Heart right ventricle (tissue), 16 donors: ENCODE measurements at places on chromosomes 6 and 20. TPM values are rescaled to one million over a fixed set of nuclear protein-coding genes. Genes with fewer than 3 reads are reported as not detected.

The CTCFL gene
- not detected for total RNA-seq

DNA sequence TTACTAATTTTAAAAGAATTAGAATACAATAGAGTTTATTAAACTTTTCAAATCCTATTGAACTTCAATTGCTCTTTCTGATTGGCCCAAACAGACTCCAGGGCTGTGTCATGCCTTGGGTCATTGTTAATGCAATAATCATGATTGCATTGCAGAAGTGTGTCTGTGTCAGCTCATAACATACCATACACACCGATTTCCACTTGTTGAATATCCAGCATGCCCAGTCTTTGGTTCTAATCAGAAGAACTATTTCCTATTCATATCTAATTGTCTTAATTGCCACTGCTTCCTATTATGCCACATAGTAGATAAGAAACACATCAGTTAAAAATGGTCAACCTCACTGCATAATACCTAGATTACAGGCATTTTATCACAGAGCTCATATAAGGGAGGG lies 106.1 kb upstream of the JAG1 start:
- DNase-seq = no peak

- DNase-seq = no peak
These were observed 92.6 kb upstream of the PREP start for GRCh38 chr6:105495515-105495914.

DNA sequence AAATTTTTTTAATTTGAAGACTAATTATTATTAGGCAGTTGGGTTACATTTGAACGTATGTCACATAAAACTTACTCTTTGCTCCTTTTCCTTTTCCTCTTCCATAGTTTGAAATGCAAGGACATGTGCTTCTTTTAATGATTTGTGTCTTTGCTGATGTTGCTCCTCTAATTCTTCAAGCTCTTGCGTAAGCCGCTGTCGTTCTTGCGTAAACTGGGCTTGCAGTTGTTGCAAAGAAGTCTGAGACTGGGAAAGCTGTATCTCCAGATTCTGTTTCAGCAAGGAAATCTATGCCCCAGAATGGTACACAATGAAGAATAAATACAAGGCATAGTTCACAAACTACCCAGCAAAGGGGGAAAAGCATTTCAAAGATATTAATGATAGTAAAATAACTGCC lies 45.1 kb upstream of the MCM9 start:
- no peak for DNase-seq

- no peak for DNase-seq
These were observed 89.6 kb downstream of the TMEM242 start for GRCh38 chr6:157233686-157234085.

DNA sequence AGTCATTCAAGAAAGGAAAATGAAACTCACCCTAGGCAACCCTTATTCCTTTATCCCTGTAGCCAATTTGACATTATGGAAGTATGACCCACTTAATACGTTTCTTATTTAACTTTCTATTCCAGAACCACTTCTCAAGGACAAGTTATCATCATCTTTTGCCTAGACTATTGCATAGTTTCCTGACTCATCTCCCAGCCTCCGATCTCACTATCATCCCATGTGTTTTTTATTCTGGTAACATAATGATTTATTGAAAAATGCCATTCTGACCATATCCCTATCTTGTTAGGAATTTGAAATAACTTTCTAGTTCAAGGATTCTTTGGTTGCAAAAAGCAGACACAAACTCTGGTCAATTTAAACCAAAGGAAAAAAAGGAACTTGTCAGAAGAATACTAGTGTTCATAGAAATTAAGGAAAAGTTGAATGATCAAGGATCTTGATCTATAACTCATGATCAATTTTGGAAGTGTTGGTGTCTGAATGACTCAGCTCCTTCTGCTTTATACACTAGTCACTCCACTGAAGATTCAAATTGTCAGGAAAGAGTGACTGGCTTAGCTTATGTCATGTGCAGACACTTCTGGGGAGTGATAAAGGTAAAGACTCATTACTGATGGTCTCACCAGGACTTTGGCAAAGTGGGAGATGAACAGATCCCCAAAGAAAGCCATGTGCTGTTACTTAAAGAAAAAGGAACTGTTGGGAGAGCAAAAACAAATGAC lies 8.5 kb upstream of the TINAG start:
- DNase-seq = no peak

The RIPOR3 gene
- total RNA-seq = 3.6 TPM

DNA sequence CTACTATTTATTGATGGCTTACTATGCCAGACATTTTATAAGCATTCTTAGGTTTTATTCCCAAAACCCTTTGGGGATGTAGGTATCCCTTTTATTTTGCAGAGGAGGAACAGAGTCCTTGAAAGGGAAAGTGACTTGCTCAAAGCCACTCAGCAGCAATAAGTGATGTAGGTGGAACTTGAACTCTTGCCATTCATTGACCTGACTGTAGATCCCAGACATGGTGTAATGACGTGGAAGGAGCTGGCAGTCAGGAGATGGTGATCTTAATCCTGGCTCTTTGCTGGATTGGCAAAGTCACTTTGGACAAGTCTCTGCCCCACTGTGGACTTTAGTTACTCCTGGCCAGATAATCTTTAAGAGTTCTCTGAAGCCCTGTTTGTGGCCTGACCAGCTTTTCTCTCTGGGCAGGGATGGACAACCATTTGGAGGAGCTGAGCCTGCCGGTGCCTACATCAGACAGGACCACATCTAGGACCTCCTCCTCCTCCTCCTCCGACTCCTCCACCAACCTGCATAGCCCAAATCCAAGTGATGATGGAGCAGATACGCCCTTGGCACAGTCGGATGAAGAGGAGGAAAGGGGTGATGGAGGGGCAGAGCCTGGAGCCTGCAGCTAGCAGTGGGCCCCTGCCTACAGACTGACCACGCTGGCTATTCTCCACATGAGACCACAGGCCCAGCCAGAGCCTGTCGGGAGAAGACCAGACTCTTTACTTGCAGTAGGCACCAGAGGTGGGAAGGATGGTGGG lies 1.6 kb downstream of the DBNDD2 start:
- DNase-seq = no peak

The FAM209B gene
- total RNA-seq = not detected

The FOXA2 gene
- not detected for total RNA-seq

GRCh38 chr20:8161264-8162071 lies 29.4 kb downstream of the PLCB1 start:
- peak; percentile 9 for DNase-seq

The SPDEF gene
- not detected for total RNA-seq

- DNase-seq = no peak
These were observed 79.1 kb downstream of the SLC22A23 start for GRCh38 chr6:3377536-3378397.

The CD93 gene
- 53.9 TPM for total RNA-seq

The TAF8 gene
- 35.3 TPM for total RNA-seq

- no peak for DNase-seq
These were observed 27.9 kb downstream of the GSS start for GRCh38 chr20:34927736-34928135.
